Stimulated activated CD4-positive, alpha-beta T cell treated with anti-CD3 and anti-CD28 coated beads, Interleukin-12 subunit alpha, Interleukin-12 subunit beta, amount 100 ng/mL, for 4 hours (primary cell): ENCODE measurements at places on chromosomes 16 and 17.

- DNase-seq, result peak; percentile 9
Measured at GRCh38 chr16:1645914-1646525, 32.1 kb upstream of the JPT2 start.

DNA sequence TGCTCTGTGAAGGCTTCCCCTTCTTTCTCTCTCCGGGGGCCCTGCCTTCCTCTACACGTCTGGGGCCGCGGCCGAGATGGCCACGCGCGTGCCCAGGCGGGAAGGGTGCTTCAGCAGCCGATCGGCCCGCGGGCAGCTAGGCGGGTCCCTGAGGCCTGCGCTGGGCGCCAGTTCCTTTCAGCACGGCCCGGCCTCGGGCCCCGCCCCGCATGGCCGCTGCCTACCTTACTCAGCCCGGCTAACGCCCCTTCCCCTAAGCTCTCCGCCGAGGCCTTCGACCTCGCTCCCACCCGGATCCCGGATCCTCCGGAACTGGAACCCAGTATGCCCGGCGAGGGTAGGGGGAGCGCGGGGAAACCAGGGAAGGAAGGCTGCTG, 335 bp downstream of the TMEM11 start:
- no peak for DNase-seq

- no peak for DNase-seq
Measured at GRCh38 chr17:71793518-71793917, 327.3 kb upstream of the SOX9 start.

- DNase-seq, result no peak
Measured at GRCh38 chr16:74216319-74216718, 80.3 kb upstream of the PSMD7 start.

GRCh38 chr17:56230660-56231059, 77.4 kb downstream of the ANKFN1 start:
- no peak for DNase-seq

DNA sequence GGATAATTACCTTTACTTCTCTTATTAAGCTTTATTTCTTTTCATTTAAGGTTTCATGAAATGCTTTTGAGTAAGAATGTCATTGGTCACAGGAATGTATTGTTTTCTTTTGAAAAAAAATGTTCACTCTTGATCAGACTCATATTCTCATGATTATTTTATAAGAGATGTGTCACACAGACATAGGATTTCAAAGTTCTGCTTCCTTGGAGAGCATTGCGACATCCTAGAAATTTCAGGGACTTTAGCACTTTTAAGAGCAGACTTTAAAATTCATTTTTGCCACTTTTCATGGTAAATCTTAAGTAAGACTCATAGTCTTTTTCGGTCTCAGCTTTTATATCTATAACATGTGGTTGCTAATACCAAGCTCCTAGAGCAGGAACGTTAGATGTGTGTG, 314.7 kb downstream of the CDH8 start:
- DNase-seq, result no peak

- DNase-seq, result no peak
Measured at GRCh38 chr16:67361038-67361437, 32.3 kb downstream of the TPPP3 start.

- no peak for DNase-seq
Measured at GRCh38 chr16:72224260-72224768, 52.4 kb upstream of the PMFBP1 start.

DNA sequence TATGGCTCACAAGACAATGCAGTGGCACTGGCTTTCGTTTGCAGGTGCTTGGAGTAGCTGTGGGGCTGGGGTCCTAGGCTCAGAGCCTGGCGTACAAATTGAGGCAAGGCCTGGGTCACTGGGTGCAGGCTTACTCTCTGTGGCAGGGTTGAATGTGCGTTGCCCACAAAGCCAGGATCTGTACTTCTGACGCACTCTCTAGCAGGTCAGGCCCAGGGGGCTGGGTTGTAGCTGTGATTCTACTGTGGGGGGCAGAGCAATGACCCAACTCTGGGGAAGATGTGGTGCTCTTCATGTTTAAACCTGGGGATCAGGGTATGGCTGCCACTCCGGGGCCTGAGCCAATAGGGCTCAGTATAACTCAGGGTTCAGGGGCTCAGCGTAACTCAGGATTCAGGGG, 6.4 kb upstream of the PRSS21 start:
- no peak for DNase-seq

DNA sequence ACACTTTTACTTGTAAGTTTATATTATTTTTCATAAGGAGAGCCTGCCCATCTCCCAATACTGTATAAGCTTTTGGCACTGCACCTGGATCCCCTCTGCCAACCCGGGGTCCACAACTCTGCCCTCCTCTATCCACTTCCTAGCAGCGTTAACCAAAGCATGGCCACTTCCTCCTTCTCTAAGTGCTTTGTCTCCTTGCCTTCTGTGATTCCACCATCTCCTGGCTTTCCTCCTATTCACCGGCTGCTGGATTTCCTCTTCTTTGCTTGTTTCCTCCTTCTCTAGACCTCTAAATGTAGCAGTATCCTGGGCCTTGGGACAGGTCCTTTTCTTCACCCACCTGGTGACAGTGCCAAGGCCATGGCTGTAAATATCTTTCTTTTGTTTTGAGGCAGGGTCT, 20.0 kb upstream of the WFIKKN2 start:
- no peak for DNase-seq

GRCh38 chr16:65111306-65111705, 10.6 kb downstream of the CDH11 start:
- DNase-seq, result no peak

GRCh38 chr17:45873728-45874127, 20.6 kb upstream of the MAPT start:
- peak; percentile 25 for DNase-seq

- no peak for DNase-seq
Measured at GRCh38 chr16:54059319-54059718, 227.3 kb downstream of the IRX3 start.

DNA sequence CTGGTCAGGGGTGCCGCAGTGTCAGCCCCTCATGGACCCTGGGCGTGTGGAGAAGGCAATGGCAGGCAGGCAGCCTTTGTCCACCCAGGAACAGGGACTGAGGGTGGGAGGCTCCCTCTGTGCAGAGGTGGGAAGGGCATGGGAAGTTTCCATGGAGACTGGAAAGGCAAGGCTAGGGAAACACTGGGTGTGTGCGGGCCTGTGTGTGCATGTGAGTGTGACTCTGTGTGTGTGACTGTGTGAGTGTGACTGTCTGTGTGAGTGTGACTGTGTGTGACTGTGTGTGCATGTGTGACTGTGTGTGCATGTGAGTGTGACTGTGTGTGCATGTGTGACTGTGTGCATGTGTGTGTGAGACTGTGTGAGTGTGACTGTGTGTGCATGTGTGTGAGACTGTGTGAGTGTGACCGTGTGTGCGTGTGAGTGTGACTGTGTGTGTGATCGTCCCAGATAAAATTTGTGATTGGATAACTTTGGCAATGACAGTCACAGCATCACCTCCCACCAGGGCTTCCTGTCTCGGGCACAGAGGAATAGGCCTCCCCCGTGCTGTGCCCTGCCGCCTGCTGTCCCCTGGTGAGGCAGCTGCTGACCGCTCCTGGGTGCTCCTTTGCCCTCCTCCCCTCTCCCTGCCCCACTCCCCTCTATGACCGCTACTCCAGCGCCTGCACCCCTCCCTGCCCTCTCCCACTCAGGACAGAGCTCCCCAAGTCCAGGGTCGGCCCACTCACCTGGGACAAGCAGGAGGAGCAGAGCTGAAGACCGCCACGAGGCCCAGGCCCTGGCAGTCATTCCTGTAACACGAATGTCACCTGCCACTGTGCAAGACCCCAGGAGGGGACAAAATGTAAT, 698 bp downstream of the CD300C start:
- no peak for DNase-seq

- peak; percentile 54 for DNase-seq
Measured at GRCh38 chr17:27475070-27475673, 18.9 kb downstream of the KSR1 start.

- no peak for DNase-seq
Measured at GRCh38 chr16:50268352-50268751, 2.0 kb downstream of the ADCY7 start.

DNA sequence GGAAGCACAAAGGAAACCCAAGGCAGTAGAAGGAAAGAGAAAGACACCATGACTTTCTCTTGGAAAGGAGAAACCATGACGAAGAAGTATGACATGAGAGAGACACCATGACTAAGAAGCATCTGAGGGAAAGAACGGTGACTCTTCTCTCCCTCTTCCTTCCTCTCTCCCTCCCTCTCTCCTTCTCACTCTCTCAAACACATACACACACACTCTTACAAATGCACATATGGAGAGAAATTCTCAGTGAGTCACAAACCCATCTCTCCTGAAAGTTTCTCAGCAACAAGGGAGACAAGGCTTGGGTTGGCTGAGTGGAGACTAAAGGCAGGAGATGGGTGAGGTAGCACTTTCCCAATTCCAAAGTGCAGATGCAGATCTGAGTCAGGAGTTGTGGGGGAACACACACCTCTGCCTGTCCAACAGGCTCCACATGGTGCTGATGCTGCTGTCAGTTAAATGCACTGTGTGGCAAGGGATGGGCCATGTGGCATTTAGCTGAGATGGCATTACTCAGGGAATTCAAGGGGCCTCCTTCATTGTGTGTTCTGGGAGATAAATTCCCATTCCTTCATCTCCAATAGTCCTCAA, 336.7 kb upstream of the C16orf82 start:
- DNase-seq, result no peak

DNA sequence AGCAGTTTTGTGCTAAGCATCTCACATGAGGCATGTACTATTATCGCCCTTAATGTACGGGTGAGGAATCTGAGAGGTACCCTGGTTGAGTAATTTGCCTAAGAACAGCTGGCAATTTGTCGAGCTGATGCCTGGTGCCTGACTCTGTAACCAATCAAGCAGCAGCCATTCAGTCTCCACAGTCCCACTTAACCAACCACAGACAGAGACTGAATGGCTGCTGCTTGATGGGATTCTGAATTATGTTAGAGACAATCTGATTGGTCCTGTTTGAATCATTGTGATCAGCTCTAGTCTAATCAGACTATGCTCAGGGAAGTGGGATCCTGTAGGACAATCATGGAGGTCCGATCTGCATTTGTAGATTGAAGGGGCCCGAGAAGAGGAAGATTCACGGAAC, 447.0 kb downstream of the SHISA9 start:
- no peak for DNase-seq

DNA sequence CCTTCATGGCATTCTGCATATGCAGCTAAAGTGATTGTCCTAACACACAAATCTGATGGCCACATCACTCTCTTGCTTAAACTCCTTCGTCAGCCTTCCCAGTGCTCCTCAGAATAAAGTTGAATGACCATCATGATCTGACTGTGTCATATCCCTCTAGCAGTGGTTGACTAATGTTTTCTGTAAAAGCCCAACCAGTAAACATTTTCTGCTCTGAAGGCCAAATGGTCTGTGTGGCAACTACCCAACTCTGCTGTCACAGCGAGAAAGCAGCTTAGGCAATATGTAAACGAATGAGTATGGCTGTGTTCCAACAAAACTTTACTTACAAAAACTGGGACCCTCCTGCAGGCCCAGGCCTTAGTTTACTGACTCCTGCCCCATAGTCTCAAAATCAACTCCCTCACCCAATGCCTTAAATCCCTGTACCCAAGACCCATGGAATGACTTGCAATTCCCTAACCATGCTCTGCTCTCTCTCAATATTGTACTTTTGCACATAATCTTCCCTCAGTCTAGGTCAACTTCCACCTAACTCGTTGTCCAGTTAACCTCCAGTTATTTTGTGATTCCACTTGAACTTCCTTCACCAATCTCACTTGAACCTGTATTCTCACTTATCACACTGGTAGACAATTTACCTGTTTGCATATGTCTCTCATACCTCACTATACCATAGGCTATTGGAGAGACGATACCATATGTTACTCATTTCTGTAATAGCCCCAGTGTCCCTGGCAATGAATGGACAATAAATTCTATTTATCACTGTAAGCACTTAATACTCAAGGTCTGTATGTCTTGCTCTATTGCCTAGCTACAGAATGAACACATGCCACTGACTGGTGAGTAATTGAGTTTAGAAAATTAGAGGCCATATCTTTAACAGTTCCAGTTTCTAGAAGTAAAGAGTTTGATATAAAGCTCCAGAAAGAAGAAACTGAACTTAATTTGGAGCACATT, 29.1 kb downstream of the TMEM100 start:
- DNase-seq, result no peak

- DNase-seq, result no peak
Measured at GRCh38 chr16:50208460-50208931, 55.4 kb downstream of the TENT4B start.

- peak; percentile 58 for DNase-seq
Measured at GRCh38 chr17:28949185-28950016, 1.9 kb downstream of the PHF12 start.

- DNase-seq, result no peak
Measured at GRCh38 chr17:59815965-59816364, 76.8 kb downstream of the TUBD1 start.

GRCh38 chr16:31329671-31330552, 25.1 kb upstream of the ITGAX start:
- DNase-seq, result no peak

DNA sequence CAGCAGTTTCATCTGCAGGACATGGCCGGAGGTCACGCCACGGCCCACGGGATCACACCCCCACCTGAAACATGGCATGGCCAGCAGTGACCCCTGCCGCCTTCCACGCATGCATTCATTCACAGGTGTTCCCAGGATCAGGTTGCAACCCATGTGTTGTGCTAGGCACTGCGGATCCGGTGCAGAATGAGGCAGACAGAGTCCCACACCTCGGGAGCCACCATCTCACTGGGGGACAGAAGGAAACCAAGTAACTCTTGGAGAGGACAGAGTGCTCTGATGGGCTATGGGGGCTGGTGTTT, 4.3 kb upstream of the MSRB1 start:
- no peak for DNase-seq

DNA sequence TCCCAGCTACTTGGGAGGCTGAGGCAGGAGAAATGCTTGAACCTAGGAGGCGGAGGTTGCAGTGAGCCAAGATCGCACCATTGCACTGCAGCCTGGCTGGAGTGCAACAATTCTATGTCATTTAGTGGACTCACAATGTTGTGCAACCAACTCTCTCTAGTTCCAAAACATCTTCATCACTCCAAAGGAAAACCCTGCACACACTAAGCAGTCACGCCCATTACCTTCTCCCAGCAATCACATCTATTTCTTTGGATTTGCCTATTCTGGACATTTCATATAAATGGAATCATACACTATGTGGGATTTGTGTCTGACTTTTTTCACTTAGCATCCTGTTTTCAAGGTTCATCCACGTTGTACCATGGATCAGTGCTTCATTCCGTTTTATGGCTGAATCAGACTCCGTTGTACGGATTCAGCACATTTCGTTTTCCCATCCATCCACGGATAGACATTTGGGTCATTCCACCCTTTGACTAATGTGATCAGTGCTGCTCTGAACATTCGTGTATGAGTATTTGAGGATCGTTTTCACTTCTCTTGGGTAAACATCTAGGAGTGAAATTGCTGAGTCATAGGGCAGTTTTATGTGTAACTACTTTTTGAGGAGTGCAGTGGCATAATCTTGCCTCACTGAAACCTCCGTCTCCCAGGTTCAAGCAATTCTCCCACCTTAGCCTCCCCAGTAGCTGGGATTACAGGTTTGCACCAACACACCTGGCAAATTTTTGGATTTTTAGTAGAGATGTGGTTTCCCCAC, 45.4 kb upstream of the EMP2 start:
- DNase-seq, result no peak
